ENCODE measurements at places on chromosomes 1 and 21.

- DNase-seq = no peak
Observed at GRCh38 chr1:233061265-233061664, 110.9 kb downstream of the NTPCR start.

DNA sequence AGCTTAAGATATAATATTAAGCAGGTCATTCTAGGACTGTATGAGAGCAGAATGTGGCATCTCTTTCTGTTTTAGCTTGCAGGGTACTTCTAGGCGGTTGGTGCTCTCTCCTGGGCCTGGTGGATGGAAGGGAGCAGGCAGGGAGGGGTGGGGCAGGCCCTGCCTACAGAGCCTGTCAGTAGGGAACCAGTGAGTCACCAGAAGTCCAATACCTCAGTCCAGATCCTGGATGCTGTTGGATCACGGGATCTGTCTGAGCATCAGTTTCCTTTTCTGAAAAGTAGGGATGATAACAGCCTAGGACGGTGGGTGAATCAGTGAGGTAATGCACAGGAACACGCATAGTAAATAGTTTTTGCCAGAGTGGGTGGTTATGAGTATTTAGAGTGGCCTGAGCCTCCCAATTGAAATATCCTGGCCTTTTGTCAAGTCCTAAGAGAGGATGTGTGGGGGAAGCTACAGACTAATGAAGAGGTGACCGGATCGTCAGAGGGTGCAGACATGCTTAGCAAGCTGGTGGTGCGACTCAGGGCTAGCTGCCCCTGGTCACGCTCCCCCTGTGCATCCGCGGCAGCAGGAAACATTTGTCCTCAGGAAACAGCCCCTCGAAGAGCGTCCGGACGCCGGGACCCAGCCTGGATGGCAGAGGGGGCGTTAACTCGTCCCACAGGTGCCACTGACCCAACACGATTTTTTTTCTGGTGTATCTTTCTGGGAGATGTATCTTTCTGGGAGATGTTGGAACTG is 23.9 kb downstream of the NAV1 start:
- peak; percentile 84 for DNase-seq

DNA sequence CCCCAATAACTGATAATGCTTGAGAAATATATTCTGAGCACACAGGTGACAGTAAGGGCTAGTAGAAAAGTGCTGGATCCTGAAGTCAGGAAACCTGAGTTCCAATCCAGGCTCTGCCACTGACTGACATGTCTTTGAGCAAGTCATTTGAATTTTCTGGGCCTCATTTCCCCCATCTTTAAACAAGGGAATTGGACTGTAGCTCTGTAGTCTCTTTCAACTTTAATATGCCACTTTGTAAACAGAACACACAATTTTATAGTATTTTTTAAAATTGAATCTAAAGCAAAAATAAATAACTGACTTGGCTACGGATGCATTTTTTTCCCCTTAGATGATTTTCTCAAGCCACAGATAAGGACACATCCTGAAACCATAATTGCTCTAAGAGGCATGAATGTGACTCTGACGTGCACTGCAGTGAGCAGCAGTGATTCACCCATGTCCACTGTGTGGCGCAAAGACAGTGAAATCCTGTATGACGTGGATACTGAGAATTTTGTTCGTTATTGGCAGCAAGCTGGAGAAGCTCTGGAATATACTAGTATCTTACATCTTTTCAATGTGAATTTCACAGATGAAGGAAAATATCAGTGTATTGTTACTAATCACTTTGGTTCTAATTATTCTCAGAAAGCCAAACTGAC is 37.0 kb downstream of the LRIG2 start:
- DNase-seq = peak; percentile 88

- DNase-seq = no peak
Observed at GRCh38 chr1:25703041-25703440, 86.5 kb downstream of the MAN1C1 start.
